ENCODE measurements at places on chromosomes 3 and 15. TPM values are rescaled to one million over a fixed set of nuclear protein-coding genes. Genes with fewer than 3 reads are reported as not detected.

GRCh38 chr3:40939030-40939740, 260.1 kb upstream of the CTNNB1 start:
- DNase-seq, result peak; percentile 5
- H3K27me3 ChIP-seq, result no peaks in the 10 kb centered on the region
- H3K4me1 ChIP-seq, result peaks cover 28% of the 10 kb centered on the region
- H3K27ac ChIP-seq, result peak overlapping the region; percentile 93

The ARGFX gene
- total RNA-seq, result not detected

DNA sequence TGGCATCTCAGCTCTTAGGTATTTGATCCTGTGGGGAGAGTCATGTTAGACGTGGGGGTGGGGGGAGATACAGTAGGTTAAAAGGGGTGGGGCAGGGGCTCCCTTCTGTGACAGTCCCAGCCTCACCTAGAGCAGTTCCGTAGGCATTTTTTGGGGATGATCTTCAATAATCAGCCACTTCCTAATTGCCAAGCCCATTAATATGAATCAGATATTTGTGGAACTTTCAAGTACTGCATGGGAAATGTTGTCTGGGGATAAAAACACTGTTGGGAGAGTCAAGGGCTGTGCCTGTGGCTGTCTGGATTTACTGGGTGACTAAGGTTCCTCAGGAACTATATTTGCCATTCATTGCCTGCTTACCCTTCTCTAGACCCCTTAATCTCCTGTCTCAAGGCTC, 9.5 kb downstream of the C3orf52 start:
- no peaks in the 10 kb centered on the region for H3K27me3 ChIP-seq
- no peak overlapping the region for H3K4me3 ChIP-seq
- H3K4me1 ChIP-seq, result peaks cover 38% of the 10 kb centered on the region
- DNase-seq, result no peak
- peaks cover 2% of the 10 kb centered on the region for H3K36me3 ChIP-seq

DNA sequence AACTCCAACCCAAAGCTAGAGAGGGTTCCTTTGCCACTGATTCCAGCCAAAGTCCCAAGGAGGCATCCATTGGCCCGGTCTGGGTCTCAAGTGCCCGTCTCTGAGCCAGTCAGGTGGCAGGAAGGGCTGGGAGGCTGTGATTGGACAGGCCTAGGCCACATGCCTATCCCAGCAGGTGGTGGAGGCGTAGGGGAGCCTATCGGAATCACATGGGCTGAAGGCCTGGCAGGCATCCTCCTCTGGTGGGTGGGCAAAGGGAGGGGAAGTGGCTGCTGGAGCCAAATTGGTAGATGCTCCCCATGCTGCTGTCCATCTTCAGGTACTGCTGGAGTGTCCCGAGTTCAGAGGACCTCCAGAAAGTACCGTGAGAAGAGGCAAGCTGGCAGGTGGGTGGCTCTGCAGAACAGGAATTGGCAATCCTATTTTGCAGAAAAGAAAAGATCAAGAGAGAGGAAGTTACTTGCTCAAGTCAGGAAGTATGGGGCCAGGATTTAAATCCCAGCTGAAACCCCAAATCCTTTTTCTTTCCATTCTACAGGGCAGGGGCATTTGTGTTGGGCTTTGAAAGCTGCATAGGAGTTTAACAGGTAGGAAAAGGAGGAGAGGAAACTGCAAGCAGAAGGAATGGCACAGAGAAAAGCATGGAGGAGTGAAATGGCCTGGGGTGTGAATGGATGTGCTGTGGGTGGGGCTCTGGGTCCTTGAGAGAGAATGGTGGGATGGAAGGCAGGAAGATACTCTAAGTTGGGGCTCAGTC, 3.7 kb downstream of the CHST13 start:
- H3K4me3 ChIP-seq, result no peak overlapping the region
- H3K27me3 ChIP-seq, result no peaks in the 10 kb centered on the region
- DNase-seq, result no peak
- H3K36me3 ChIP-seq, result peaks cover 4% of the 10 kb centered on the region
- peaks cover 47% of the 10 kb centered on the region for H3K4me1 ChIP-seq

GRCh38 chr15:98350276-98350675, 298.1 kb upstream of the IGF1R start:
- no peak for DNase-seq
- H3K27me3 ChIP-seq, result no peaks in the 10 kb centered on the region
- H3K27ac ChIP-seq, result no peak overlapping the region
- H3K4me1 ChIP-seq, result no peaks in the 10 kb centered on the region
- H3K36me3 ChIP-seq, result no peaks in the 10 kb centered on the region

DNA sequence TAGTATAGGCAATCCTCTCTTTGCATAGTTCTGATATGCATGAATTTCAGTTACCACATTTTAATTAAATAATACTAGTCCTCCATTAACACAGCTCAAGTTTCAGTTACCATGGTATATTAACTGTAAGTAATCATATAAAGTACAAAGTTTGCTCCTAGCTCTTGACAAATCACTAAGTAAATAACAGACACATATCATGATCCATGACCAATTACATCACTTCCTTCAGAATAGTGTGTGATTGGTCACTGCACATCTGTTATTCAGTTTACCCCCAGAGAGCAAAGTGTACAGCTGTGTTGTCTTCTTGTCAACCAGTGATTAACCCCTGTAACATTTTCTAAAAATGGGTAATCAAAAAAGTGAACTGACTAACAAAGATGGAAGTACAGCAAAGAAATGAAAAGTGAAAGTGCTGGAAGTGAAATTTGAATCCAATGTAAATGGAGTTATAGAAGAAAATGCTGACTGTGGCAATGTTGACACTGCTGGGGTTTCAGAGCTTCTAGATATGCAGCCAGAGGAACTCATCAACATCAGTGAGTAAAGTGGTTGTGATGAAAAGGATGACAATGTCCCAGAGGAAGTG, 30.2 kb upstream of the LEKR1 start:
- DNase-seq, result no peak
- no peaks in the 10 kb centered on the region for H3K27me3 ChIP-seq
- no peak overlapping the region for H3K4me3 ChIP-seq

The TFDP2 gene
- total RNA-seq, result 32.5 TPM

The SLC28A2 gene
- 0.11 TPM for total RNA-seq

Measured in Caco-2 (cell line).